ENCODE measurements at places on chromosomes 5 and 9. TPM values are rescaled to one million over a fixed set of nuclear protein-coding genes. Genes with fewer than 3 reads are reported as not detected.

- no peak for DNase-seq
Observed at GRCh38 chr9:132062806-132063205, 16.9 kb downstream of the MED27 start.

DNA sequence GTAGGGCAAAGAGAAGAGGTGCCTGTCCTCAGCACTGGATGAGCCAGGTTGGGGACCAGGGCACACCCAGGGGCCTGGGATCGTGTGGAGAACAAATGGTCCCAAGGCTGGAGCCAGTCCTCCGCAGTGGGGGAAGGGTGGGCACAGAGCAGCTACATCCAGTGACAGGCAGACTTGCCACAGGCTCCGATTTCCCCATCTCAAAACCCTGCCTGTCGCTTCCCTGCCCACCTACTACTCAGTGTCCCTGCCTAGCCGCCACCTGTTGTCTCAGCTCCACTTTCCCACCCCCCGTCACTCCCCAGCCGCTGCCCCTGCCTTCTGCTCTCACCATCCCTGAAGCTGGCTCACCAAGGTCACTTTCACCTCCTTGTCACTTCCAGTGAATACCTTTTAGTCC lies 13.9 kb upstream of the ENHO start:
- no peak for DNase-seq

DNA sequence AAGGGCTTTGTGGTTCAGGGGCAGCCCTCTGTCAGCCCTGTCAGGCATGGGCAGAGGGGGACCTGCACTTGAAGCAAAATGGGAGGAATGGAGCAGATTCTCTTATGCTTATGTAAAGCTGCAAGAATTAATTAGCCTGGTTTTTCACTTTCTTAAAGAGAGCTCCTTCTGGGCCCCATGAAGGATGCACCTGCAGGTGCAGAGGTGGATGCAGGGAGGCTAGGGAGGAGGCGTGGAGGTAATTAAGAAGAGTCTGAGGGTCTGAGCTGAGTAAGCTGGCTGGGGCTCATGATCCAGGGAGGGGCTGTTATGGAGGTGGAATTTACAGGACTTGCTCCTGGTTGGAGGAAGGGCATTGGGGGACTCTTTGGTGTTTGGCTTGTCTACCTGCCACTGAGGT lies 22.0 kb downstream of the NSG2 start:
- DNase-seq: no peak

DNA sequence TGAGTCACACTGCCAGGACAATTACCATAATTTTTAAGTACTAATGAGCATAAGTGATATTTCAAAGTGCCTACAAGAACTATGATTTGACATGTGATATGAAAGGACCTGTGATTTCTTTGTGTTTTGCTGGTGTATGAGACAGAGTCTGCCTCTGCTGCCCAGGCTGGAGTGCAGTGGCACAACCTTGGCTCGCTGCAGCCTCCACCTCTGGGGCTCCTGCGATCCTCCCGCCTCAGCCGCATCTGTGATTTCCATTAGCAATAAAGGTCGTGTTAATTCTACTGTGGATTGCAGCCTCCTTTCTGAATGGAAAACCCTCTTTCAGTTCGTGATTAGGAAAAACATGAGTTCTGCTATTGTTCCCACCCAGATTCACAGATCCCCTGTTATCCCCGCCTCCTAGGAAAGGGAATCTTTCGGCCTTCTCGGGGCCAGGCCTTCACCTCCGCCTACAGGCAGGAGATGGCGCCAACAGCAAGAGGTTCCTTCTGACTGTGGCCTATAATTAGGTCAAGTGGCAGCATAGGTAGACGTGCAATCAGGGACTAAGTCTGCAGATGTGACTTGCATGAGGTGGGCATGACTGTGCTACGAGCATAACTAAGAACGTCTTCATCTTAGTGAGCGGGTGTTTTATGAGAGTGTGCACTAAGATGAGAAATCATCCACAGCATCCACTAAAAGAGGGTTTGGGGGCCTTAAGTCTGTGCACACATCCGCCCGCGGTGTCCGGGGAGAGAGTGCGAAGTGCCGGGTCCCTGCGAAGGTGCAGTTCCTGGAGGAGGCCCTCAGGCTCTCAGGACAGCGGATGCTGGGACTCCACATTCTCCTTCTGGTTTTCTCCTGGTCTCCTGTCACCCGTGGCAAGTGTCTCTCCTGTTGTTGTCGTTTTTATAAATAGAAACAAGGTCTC lies 23.1 kb downstream of the TRIM7 start:
- no peak for DNase-seq

DNA sequence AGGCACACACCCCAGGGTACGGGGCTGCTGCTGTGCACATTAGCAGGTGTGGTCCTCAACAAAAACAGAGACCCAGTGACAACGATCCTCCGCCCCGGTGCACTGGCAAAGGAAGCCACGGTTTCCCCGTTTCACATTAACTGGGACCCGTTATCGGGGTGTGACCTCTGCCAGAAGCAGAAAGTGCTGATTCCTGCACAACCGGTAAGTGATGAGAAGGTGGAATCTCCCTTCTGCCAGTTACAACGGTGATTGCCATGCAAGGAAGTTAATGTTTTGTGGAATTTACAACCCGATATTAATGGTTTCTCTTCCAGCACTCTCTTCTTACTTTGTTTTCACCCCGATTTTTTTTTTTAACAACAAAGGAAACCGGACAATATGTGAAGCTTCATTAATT lies 294.9 kb upstream of the IRX1 start:
- no peak for DNase-seq

GRCh38 chr5:38518341-38518740 lies 38.1 kb downstream of the LIFR start:
- no peak for DNase-seq

DNA sequence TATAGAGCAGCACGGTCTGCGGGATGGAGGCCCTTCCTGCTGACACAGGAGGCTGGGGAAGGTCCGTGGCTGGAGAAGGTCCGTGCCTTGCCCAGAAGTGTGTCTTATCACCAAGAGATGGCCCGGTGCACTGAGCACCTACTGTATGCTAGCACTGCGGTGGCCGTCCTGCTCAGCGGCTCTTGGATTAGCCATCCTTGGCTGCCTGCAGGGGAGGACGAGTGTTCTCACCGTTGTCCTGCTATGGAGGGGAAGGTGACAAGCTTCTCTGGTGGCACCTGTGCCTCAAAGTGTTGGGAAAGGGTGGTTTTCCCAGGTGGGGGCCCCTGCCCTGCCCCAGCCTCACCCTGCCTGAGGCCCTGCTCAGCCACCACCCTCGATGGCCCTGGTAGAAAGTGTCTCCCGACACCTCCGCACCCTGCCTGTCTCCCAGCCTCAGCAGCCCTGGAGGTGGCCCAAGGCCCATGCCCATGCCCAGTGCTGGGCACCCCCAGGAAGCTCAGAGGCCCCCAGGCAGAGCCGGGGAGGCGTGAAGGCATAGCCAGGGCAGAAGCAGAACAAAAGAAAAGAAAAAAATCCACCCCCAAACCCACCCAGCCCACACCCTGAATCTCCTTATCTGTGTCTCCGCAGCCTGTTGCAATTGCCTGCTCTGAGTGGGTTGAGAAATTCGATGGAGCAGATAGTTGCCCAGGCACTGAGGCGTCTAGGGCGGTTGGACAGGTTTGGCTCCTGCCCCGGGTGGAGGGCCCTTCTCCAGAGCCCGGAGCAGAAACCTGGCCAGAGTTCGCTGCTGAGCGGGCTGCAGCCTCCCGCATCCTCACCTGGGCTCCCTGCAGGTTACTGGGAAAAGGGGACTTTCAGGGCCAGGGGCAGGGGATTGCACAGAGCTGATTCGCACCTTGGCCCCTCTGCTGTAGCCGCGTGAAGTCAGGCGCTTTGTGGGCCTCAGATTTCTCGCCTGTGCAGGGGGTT lies 30.5 kb downstream of the RXRA start:
- no peak for DNase-seq

- DNase-seq: no peak
Observed at GRCh38 chr5:133828722-133829121, 139.7 kb downstream of the C5orf15 start.

- DNase-seq: no peak
Observed at GRCh38 chr5:57002959-57003485, 51.1 kb upstream of the MIER3 start.

DNA sequence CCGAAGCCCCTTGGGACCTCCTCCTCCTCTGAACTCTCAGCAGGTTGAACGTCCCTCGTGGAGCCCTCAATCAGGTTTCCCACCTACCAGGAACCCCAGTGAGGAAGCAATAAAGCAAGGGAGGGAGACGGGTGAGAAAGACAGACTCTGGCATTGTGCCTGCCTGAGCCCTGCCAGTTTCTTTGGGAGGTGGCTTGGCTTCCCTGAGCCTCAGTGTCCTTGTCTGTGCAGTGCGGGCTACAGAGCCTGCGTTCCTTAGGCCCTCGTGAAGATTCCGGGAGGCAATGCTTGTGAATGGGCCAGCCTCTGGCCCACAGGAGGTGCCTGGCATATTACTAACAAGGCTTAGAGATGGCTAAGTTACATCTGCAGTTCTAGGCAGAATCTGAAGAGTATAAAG lies 11.9 kb downstream of the GTF3C5 start:
- DNase-seq: no peak

- no peak for DNase-seq
Observed at GRCh38 chr9:96379461-96379860, 4.0 kb downstream of the SLC35D2 start.

GRCh38 chr9:104984948-104985347 lies 57.0 kb upstream of the ABCA1 start:
- DNase-seq: no peak

DNA sequence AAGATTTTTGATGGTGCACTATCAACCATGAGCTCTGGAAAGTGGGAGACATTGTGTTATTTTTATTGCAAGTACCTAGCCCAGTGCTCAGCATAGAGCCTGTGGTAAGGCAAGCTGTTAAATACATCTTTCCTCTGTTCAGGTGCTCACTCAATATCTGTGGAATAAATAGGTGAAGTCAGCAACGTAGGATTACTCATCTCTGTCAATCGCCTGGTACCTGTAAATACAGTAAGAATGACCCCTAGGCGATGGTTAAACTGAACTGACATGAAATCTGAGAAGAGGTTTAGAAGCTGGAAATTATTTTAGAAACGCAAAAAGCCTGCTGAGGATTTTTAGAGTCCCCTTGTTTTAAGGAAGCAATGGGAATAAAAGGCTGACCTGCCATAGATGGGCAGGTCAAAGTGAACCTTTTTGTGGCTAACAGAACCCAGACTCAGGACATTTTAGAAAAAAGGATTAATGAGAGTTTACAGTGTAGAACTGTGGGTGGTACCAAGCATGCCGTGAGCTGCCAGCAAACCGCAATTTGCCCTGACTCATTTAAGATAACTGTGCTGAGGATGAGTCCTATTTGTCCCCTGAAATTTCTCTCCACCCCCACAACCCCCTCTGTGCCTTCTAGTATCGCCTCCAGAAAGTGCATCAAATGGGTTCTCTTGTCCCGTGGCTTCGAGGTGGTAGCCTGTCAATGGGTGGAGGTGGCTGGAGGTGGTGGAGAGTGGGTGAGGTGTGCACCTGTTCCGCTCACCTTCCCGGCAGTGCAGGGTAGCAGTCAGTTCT lies 375.1 kb downstream of the MED10 start:
- DNase-seq: no peak

DNA sequence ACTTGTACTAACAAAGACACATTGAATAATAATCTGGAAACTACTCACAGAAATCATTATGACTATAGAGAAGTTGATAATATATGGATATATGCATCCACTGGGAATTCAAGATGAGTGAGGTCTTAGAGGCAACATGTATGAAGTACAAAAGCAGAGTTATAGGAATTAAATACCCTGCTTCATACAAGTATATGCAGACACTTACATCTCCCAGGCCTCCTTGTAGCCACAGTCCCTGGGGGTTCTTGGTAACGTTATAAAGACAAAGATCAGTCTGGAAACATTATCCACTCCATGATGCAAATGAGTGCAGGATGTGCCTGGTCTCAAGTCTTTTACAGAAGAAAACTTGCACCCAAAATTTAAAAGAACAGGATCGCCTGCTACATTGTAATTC lies 92.4 kb upstream of the ANXA1 start:
- DNase-seq: no peak

DNA sequence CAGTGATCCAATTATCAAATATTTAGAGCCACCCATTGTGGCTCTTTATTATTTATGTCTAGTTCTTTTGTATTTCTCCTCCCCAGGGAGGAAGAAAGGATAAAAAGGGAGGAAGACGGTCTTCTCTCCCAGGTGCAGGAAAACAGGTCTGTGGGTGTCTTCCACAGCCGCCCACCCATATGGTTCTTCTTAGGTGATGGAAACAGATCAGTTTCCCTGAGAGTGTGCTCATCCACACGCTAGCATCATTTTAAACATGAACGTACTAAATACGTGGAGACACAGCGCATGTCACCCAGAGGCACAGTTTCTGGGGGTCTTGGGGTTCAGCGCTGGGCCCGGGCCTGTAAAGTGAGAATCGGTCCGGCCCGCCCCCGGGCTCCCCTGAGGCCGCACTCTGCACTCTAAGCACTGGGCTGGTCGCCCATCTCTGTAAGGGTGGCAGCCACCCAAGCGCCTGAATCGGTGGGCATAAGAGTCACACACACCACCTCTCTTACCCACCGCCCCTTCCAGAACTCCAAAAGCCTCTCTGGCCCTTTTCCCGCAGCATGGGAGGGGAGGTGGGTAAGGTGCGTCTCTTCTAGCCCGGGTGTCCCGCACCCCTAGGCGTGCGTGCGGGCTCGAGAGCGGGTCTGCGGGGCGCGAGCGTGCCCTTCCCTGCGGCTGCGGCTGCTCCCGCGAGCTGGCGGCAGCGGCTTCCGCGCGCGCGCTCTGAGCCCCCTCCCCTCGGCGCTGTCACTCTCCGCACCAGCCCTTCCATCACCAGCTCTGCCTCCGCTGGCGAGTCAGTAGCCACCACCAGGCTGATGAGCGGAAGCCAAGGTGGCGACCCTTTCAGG lies 1.3 kb downstream of the PTCH1 start:
- DNase-seq: no peak

Gene BSPRY
- 9.6 TPM for polyA plus RNA-seq

Gene OLFM1
- polyA plus RNA-seq: 5.7 TPM

Gene PCDH12
- 16.1 TPM for polyA plus RNA-seq

Gene GPR151
- not detected for polyA plus RNA-seq

Gene TMEM215
- 0.28 TPM for polyA plus RNA-seq

Gene MARVELD2
- polyA plus RNA-seq: 27.3 TPM

Gene PCDHGA7
- polyA plus RNA-seq: 1.6 TPM

Gene SLCO6A1
- not detected for polyA plus RNA-seq

Gene ZNF608
- 58.7 TPM for polyA plus RNA-seq

Gene LCN9
- polyA plus RNA-seq: not detected

Gene HK3
- polyA plus RNA-seq: 0.38 TPM

Gene ESM1
- 15.1 TPM for polyA plus RNA-seq

Gene SLC36A3
- polyA plus RNA-seq: not detected

All from right renal cortex interstitium (tissue), 3 donors.